KBM-7 (cell line): ENCODE measurements at places on chromosomes 6 and 20.
A peak's percentile ranks its signal among the peaks of the same experiment; 100 is the strongest.

DNA sequence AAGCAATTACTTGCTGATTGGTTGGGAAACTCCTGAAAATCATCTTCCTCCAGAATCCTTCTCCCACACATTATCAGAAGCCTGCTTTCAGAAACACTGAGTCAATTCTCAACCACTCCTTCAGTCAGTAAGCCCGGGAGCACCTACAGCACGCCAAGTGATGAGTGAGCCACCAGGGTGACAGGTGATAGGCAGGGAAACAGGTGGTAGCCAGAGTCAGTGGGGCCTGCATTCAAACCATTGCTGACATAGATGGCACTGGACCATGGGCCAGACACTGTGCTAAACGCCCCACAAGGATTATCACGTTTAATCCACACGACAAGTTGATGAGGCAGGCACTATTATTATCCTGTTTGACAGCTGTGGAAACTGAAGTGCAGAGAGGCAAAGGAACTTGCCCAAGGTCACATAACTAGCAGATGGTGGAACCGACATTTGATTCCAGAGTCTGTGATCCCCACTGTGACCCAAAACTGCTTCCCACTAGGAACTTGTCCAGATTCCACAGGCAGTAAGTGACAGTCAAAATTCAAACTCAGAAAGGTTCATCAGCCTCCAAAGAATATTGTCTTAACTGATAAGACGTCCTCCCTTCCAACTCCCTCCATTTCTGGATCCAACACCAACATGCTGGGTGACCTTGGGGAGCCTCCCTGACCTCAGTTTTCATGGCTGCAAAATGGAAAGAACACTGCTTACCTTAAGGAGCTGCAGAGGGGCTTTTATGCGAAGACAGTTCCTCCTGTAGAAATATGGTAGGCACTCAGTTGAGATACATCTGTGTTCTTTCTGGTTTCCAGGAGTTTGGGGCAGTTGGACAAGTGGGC is 23.9 kb upstream of the TOP1 start:
- DNase-seq, result no peak

DNA sequence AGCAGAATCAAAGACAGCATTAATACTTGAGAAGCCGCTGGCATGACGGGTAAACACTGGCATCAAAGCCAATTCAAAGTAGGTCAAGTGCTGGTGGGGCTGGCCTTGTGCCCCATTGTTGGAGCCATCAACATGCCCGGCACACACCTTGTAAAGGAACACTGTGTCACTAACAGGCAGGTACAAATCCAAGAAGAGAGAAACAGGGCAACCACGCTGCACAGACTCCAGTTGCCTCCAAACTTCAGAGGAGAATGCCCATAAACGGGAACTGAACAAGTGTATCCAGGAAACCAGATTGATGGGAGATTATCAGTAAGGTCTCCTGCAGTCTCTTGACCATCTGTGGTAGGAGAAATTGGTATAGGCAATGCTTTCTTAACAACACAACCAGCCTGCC is 127.0 kb upstream of the STXBP5 start:
- DNase-seq, result no peak

DNA sequence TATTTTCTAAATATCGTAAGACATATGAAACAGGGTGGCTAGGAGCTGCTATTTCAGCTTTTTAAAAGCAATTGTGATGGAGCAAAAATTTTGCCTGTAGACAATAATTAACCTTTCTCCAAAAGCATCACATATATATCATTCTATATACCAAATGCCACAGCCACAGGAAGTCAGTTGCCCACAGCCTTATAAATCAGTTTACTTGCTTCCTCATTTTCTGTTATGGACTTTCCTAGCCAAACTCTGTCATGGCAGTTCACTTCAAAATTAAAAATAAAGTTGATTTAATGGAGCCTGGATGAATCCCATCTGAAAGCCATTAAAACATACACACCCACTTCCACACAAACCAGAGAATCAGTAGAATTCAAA is 93.4 kb upstream of the NHSL1 start:
- peak; percentile 79 for DNase-seq

GRCh38 chr6:106025655-106026054 is 60.5 kb upstream of the PRDM1 start:
- no peak for DNase-seq

- no peak for DNase-seq
Measured at GRCh38 chr6:20444786-20445271, 43.1 kb downstream of the E2F3 start.

DNA sequence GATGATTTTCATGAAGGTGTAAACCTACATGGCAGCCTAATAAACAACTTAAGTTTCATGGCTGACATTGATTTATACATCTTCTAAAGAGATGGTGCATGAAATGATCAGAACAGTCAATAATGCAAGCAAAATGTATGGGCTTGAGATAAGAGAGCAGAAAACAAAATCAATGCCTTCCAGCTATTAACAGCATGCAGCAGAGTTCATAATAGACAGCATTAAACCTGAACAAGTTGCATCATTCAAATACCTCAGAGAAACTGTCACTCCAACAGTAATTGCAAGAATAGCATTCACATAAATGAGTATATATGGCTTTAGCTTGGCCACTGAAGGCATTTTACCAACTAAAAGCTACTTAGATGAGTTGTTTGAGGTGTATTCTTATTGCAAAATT is 319.6 kb upstream of the ARID1B start:
- DNase-seq, result no peak

- DNase-seq, result no peak
Measured at GRCh38 chr6:30700340-30700739, 9.6 kb upstream of the NRM start.

GRCh38 chr6:36924131-36924530 is 30.4 kb upstream of the PI16 start:
- no peak for DNase-seq

DNA sequence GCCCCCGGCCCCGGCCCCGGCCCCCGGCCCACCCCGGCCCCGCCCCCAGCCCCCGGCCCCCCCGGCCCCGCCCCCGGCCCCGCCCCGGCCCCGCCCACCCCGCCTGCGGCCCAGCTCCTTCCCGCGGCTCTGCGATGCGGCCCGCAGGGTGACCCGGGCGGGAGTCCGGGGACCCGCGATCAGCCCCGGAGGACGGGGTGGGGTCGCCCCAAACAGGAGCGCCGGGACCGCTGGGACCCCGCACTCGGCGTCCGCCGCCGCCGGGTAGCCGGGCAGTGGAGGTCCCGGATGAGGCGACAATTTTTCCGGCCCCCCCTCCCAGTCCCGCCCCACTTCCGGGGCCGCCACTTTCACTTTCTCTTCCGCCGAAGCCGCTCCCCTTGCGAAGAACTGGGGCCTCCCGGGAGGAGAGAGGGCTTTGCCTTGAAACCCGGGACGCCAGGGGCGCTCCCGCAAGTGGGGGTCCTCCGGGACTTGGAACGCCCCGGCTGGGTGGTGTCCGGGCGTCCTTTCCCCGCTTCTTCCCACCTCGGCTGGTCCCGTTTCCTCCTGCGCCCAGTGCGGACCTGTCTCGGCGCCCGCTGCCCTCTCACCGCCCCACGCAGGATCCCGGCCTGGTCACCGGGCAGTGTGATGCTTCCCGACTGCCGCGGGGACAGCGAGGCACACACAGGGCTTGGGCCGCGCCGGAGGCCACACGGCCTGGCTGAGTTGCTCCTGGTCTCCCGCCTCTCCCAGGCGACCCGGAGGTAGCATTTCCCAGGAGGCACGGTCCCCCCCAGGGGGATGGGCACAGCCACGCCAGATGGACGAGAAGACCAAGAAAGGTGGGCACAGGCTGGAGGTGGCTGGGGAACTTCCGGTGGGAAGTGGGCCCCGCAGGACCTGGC is at the start of gene RBCK1:
RBCK1 (plus strand) TSS at position 347 of the 890 bp plus-strand sequence; CDS start at position 806, 459 bp downstream.
- peak; percentile 91 for DNase-seq

DNA sequence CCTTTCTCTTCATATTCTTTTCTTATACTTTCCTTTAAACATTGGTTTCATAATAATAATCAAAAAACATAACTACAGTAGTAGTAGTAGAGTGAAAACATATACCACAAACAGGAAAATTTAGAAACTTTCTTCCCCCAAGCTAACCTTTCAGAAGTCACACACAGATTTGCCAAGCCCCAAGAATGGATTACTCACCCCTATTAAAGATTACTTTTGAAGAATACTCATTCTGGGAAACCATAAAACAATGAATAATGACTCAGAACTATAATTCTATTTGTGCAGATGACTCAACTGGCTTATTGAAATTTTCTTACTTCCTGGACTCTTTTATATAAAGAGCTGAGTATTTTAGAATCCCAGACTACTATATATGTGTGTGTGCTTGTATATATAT is 119.4 kb upstream of the GJE1 start:
- no peak for DNase-seq

DNA sequence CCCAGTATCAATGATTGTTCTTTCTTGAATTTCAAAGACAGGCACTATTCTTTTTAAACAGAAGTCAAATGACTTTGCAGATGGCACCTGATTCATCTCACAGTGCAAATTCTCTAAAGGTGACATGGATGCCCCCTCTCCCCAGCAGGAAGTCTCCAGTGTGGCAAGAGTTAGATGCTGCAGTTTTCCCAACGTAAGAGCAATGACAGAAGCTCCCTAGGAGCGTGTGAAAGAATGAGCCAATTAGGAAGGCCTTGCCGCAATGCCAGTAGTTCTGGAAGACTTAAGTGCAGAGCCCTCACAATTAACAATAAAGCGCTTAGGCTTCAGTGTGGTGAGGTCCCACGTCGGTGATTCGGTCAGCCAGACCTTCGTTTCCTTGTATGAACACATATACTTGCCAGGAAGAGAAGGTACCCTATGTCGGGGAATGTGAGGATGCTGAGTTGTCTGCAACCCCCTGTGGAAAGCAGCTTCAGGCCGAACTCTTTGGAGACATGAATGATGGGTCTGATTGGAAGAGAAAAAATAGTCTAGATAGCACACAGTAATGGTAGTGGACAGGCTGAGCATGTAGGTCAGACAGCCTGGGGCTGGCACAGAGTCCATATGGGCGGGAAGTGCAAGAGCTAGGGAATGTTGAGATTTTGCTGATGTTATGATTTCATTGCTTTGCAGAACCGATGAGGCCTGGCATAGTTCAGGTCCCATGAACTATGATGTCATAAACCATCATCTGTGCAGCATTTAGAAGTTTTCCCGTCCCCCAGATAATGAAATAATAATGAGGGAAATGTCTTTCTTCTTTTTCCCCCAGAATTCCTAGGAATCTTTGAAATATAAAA is 132.6 kb downstream of the PHACTR1 start:
- DNase-seq, result no peak

GRCh38 chr6:12269110-12269509 is 21.1 kb upstream of the EDN1 start:
- peak; percentile 26 for DNase-seq

GRCh38 chr6:93654548-93654947 is 235.2 kb upstream of the EPHA7 start:
- no peak for DNase-seq

GRCh38 chr6:95636552-95637431 is 59.5 kb downstream of the MANEA start:
- no peak for DNase-seq

DNA sequence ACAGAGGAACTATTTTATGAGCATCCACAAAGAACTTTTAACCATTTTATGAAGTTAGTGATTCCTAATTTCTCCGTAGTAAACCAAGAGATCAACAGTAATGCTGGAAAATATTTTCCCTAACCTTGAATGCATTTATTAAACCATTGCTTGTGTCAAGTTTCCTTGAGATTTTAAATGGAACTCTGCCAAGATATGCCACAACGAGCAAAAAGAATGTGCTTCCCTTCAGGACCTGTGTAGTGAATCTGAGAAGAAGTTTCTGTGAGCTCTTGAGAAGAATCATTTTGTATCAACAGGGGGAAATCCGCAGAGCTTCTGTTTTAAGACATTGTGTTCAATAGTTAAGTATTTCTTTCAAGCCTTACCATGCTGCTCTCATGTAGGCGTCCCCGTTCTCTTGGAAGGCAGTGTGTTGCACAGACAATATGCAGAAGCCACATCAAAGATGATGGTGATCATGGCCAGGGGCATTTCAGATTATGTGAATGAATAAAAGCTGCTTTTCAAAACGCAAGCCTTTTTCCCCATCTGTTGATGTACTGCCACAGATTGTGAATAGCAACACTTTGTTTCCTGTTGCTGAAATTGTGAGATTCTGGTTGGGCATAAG is 439.8 kb downstream of the BMP2 start:
- DNase-seq, result no peak

- DNase-seq, result no peak
Measured at GRCh38 chr6:104630955-104631354, 228.8 kb downstream of the HACE1 start.

GRCh38 chr6:21740376-21741124 is 147.0 kb downstream of the SOX4 start:
- no peak for DNase-seq

- no peak for DNase-seq
Measured at GRCh38 chr20:51359401-51359800, 183.1 kb downstream of the NFATC2 start.
